T-helper 2 cell (primary cell): ENCODE measurements at places on chromosomes 7 and 10.

DNA sequence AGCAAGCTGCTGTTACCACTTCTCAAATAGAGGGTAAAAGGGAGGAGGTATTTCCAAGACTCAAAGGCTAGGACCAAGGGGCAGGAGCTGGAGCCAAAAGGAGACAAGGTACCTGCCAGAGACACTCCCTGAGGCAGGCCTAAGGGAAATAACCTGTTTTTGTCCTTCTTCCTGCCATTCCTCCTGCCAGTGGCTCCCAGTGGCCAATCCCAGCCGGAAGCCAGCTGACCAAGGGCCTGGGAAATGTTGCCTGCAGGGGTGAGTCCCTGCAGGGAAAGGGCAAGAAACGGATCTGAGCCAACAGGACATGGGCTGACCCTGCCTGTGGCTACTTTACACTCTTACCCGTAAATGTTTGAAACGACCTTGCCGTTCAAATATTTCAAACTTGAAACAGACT is 3.5 kb downstream of the CYTH3 start:
- DNase-seq: no peak

- DNase-seq: peak; percentile 81
Measured at GRCh38 chr7:32891043-32891799, at the start of gene KBTBD2. Gene KBTBD2, minus strand, starts transcription at chr7:32891760. Its CDS starts 12,156 bp downstream, at chr7:32879604.

- DNase-seq: no peak
Measured at GRCh38 chr10:98899018-98899417, 336.6 kb downstream of the HPSE2 start.

DNA sequence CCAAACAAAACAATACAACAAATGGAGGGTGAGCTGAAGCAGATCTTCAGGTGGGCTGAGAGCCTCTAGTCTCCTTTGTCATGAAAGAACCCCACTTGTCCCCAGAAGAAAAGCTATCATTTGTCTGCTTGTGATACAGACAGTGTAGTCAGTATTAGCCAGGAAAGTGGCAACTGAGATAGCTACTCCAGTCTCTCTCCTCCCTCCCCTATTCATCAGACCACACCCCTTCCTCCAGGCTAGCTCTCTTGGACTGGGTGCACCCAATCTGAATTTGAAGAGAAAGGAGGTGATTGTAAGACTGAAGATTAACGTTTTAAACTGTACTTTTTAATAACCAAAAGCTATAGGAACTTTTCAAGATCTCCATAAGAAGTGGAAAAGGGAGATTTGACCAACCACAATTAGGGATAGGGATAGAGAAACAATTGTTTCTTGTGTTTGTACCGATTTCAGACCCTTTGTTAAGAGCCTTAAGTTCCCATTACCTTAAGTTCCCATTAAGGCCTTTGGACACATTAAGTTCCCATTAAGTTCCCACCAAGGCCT is 14.1 kb downstream of the BMPR1A start:
- no peak for DNase-seq

DNA sequence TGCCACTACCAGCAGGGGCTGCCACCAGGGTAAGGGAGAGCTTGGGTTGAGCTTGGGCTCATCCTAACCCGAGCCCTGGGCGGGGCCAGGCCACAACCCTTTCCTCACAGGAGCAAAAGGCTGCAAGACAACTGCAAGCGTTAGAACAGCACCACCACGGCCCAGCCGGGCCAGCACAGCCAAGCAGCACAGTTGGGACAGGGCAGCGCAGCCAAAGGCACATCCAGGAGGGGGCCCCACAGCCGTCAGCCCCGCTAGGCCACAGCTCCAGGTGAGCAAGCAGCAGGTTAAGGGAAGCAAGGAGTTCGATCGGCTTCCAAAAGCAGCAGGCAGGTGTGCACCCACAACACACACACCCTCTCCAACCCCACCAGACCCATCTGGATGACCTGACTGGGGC is 7.0 kb upstream of the NDST2 start:
- DNase-seq: no peak

DNA sequence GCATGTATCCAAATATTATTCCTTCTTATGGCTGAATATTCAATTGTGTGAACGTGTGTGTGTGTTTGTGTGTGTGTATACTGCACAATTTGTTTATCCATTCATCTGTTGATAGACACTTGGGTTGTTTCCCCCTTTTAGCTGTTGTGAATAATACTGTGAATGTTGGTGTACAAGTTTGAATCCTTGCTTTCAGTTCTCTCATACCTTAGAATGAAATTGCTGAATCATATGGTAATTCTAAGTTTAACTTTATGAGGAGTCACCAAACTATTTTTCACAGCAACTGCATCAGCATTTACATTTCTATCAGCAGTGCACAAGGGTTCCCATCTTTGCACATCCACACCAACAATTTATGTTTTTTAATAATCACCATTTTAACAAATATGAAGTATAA is 86.9 kb upstream of the GATAD1 start:
- DNase-seq: no peak

GRCh38 chr7:39667341-39667923 is 44.1 kb downstream of the RALA start:
- no peak for DNase-seq

GRCh38 chr10:31071232-31072005 is 39.8 kb upstream of the ZNF438 start:
- no peak for DNase-seq

- DNase-seq: no peak
Measured at GRCh38 chr10:4069491-4069890, 284.5 kb upstream of the KLF6 start.

- no peak for DNase-seq
Measured at GRCh38 chr7:20470726-20471125, 140.0 kb downstream of the ITGB8 start.

GRCh38 chr10:122243550-122243949 is 27.5 kb upstream of the BTBD16 start:
- DNase-seq: no peak

DNA sequence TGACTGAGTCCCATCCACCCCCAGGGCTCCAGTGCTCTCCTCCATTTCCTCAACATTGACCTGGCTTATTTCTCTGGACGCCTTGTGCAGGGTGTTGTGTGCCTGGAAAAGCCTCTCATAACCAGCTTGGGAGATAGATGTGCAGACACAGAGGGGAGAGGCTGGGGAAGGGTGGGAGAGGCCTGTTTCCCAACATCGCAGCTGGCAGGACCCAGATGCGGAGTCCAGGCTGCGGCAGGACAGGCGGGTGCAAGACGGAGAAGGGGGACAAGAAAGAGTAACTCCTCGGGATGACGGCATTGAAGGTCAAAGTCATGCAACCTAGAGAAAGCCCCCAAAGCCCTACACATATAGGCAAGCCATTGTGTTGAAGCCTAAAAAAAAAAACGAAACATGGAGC is 54.1 kb upstream of the ANTXRL start:
- no peak for DNase-seq

- no peak for DNase-seq
Measured at GRCh38 chr7:31640381-31640780, 46.6 kb upstream of the PPP1R17 start.

DNA sequence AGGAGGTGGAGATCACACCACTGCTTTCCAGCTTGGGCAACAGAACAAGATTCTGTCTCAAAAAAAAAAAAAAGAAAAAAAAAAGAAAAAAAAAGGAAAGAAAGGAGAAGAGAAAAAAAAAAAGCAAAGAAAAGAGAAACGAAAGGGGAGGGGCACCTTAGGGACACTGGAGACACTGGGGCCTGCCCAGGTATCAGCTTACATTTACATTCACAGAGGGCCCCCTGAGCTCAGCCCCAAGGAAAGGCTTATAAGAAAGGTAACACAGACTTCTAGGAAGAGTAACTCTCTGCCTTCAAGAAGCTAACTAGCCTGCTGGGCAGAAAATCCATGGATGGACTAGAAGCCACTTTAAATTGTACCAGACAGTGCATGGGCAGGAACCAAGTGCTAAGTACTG is 108.8 kb downstream of the NPY start:
- no peak for DNase-seq

GRCh38 chr7:154530136-154530535 is 472.8 kb downstream of the PAXIP1 start:
- DNase-seq: no peak

DNA sequence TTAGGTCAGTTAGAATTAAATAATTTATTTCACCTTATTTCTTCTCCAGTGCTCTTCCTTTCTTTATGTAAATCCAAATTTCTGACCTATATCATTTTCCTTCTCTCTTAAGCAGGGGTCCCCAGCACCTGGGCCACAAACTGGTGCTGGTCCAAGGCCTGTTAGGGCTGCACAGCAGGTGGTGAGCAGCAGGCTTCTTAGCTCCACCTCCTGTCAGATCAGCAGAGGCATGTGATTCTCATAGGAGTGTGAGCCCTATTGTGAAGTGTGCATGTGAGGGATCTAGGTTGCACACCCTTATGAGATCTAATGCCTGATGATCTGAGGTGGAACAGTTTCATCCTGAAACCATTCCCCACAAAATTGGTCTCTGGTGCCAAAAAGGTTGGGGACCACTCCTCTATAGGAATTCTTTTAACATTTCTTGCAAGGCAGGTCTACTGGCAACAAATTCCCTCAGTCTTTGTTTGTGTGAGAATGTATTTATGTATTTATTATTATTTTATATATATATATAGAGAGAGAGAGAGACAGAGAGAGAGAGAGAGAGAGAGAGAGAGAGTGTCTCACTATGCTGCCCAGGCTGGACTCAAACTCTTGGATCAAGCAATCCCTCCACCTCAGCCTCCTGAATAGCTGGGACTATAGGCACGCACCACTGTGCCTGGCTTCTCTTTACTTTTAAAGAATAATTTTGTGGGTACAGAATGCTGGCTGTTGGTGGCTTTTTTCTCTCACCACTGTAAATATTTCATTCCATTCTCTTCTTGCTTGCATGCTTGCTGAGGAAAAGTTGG is 4.3 kb upstream of the ABCC2 start:
- DNase-seq: no peak

- DNase-seq: no peak
Measured at GRCh38 chr10:91339729-91340128, 70.4 kb upstream of the HECTD2 start.

- DNase-seq: no peak
Measured at GRCh38 chr10:43196131-43196980, 58.1 kb downstream of the CSGALNACT2 start.

GRCh38 chr7:98354052-98354451 is 46.8 kb downstream of the BAIAP2L1 start:
- DNase-seq: no peak

DNA sequence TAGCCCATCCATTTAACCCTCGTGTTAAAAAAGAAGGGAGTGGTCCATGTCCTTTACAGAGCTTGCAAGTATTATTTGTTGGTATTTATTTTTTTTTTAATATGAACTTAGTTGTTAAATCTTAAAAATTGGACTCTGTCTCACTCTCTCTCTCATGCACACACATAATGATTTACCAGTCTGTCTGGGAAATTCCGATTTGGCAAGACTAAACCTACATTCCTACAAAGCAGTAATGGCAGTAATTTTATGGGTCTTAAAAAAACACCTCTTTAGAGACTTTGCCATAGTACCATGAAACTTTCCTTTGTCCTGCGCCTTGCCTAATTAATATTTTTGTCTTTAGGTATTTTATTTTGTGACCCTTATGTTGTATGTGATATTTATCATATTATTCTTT is 239.5 kb upstream of the PPP1R3A start:
- DNase-seq: no peak

GRCh38 chr7:5396999-5397663 is 26.5 kb downstream of the TNRC18 start:
- DNase-seq: peak; percentile 100

- no peak for DNase-seq
Measured at GRCh38 chr10:118542205-118542604, 53.2 kb downstream of the PRLHR start.

DNA sequence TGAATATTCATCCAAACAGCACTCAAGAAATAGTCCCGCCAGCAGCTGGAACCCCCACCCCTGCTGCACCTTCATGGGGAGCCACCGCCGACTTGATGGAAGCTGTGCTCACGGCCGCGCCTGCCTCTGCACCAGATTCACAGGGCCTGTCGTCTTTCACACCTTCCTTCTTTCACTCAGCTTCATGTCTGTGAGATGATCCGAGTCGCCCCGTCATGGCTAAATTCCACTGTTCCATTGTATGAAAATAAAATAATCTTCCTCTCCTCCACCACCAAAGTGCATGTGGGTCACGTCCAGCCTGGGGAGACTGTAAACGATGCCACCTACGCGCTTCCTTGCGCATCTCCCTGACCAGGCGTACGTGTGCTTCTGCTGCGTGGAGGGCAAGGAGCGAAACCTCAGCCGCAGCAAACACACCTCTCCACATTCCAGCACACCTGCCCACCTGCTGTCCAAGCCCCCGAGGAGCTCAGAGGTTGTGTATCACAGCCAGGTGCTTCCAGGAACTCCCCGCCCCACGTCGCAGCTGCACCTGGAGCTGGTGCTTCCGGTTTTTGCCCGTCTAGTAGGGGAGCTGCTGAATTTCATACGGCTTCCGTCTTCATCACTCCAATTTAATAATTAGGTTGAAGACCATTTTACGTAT is 137.0 kb downstream of the PTPRN2 start:
- no peak for DNase-seq
